ENCODE measurements at places on chromosomes 2 and 18.
A peak's percentile ranks its signal among the peaks of the same experiment; 100 is the strongest.

- peak; percentile 49 for DNase-seq
These were observed 44.1 kb downstream of the NEDD4L start for GRCh38 chr18:58087928-58088690.

DNA sequence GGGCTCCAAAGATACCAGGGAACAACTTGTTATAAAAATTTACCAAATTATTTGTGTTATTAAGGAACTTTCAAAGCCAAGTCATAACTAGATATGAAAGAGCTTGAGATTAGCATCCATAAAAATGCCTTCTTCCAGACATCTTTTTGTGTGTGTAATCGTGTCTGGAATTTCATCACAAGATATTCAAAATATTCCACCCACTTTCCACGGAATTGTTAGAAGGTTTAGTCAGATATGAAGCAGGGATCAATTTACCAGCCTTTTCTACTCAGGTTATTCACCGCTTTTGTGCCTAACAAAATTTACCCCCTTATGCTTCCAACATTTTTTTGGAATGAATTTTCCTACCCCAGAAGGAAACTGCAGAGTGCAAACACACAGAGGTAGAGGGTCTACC is 130.2 kb upstream of the ACVR2A start:
- no peak for DNase-seq

GRCh38 chr18:22387364-22387763 is 30.4 kb downstream of the CTAGE1 start:
- no peak for DNase-seq

DNA sequence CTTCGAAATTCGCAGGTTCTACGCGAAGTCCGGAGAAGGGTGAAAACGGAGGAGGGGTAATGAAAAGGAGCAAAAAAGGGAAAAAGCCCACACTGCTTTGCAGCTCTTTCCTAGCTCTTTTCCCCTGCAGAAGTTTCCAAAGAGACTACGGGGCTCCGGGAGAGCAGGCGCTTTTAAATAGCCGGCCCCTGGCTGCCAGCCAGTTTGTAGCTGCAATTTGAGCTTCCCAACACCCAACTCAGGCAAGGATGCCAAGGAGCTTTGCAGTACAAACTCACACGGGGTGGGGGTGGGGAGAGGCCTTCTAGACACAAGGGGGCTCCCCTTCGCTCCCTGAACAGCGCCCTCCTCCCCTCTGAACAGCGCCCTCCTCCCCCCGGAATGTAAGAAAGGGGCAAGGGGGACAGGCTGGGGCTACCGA is at the start of gene IGFBP5:
Gene IGFBP5, minus strand, starts transcription at position 149 of the 421 bp plus-strand sequence. CDS start 774 bp downstream, outside the sequence.
- no peak for DNase-seq

- DNase-seq = no peak
These were observed 224.7 kb downstream of the ACKR3 start for GRCh38 chr2:236794176-236794957.

DNA sequence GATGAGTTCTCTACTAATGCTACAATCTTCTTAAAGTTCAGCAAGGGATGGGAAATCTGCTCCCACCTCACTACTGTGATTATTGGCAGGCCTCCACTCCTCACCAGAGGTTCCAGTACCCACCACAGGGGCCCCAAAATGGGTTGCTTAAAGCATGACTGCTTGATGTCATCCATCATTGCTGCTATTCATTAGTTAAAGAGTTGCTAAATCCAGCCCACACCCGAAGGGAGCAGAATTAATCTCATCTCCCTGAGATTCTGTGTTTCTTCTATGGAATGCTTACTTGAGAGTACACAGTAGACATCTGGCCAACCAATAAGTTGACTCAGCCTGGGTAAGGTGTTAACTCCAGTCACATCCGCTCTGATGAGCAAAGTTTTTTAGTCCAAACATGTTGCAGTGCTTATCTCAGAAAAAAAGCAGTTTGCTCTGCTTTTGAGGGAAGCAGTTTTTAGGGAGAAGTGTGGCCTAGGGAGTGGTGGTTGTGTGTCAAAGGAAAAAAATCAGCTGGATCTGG is 690.2 kb upstream of the POU3F3 start:
- no peak for DNase-seq

DNA sequence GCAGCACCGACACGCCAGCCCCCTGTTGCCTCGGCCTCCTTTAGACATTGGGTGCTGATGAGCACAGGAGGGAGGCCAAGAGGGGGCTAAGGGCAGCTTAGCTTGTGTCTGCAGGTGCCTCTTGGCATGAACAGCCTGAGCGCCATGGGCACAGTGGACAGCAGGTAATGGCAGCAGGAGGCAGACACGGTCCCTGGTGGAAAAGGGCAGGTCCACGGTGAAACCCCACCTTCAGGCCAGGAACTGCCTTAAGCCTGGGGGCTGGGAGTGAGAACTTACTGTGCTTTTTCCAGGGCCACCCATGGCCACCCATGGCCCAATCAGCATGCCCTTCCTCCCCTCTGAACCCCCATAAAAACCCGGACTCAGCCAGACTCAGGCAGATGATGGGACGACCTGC is 633.4 kb upstream of the TMEFF2 start:
- DNase-seq = no peak

DNA sequence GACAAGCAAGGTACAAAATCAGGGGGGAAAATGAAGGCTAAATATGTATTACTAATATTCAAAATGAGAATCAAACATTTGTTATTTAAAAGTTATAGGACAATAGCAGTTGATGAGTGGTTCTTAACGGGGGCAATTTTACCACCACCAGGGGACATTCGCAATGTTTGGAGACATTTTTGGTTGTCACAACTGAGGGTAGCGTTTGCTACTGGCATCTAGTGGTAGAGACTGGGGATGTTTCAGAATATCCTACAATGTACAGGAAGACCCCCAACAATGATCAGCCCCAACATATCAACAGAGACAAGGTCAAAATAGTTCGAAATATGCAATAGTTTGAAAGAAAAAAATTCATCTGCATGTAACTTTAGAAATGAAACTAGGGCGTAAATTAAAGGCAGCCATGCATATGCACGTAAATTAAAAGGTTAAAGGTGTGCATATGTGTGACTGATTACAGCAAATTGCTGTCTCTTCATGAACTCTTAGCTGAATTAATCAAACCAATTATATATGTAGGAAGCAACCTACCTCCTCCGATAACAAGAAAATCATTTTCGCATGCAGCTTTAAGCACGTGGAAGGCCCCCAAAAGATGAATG is 61.2 kb upstream of the CUL3 start:
- peak; percentile 9 for DNase-seq

DNA sequence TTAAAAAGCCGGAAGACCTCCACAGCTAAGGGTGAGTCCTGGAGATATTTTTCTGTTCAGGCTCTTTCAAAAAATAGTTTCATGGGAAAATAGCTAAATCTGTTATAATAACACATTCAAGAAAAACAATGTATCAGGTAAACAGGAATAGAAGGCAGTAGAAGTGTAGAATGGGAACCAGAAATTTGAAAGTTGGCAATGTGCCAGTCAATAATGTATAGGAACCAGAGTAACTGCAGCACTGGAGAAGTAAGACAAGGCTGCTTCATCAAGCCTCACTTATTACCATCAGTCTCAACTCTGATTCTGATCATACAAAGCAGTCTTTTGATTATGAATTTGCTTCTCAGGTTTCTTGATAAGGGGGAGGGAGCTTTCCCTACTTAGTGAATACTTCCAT is 81.4 kb upstream of the VRK2 start:
- DNase-seq = no peak

DNA sequence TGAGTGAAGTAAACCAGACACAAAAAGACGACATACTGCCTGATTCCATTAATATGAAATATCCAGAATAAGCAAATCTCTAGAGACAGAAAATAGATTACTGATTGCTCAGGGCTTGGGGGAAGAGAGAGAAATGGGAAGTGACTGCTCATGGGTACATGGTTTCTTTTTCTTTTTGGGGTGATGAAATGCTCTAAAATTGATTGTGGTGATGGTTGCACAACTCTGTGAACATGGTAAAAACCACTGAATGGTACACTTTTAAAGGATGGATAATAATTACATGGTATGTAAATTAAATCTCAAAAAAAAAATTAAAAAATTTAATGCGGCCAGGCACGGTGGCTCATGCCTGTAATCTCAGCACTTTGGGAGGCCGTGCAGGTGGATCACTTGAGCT is 39.3 kb downstream of the RPL31 start:
- no peak for DNase-seq

- no peak for DNase-seq
These were observed 157.5 kb upstream of the CAVIN2 start for GRCh38 chr2:192004188-192004963.

Measured in activated CD4-positive, alpha-beta T cell treated with anti-CD3 and anti-CD28 coated beads, Interleukin-2, Interleukin-4, amounts not matched to agents 100 ng/mL and 50 ng/mL, durations not matched to agents 16 hours and 8 hours (primary cell).